ENCODE measurements at places on chromosomes 3 and 15.
A peak's percentile ranks its signal among the peaks of the same experiment; 100 is the strongest.

- no peak for DNase-seq
Observed at GRCh38 chr3:188397766-188398705, 244.1 kb downstream of the LPP start.

DNA sequence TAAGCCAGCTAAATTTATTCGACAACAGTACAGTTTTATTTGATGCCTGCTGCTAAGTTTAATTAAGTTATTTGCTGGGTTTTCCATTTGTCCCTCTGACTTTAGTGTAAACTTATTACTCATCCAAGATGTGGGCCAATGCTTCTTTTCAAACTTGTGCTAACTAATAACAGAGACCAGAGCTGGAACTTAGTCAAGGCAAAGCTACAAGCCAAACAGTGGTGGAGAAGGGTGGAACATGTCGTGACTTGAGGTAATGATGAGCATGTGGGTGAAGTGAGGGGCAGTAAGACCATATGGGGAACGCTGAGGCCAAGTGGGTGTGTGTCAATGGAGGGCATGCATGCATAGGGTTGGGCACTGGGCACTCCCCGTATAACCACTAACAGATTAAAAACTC is 63.9 kb downstream of the NMD3 start:
- no peak for DNase-seq

DNA sequence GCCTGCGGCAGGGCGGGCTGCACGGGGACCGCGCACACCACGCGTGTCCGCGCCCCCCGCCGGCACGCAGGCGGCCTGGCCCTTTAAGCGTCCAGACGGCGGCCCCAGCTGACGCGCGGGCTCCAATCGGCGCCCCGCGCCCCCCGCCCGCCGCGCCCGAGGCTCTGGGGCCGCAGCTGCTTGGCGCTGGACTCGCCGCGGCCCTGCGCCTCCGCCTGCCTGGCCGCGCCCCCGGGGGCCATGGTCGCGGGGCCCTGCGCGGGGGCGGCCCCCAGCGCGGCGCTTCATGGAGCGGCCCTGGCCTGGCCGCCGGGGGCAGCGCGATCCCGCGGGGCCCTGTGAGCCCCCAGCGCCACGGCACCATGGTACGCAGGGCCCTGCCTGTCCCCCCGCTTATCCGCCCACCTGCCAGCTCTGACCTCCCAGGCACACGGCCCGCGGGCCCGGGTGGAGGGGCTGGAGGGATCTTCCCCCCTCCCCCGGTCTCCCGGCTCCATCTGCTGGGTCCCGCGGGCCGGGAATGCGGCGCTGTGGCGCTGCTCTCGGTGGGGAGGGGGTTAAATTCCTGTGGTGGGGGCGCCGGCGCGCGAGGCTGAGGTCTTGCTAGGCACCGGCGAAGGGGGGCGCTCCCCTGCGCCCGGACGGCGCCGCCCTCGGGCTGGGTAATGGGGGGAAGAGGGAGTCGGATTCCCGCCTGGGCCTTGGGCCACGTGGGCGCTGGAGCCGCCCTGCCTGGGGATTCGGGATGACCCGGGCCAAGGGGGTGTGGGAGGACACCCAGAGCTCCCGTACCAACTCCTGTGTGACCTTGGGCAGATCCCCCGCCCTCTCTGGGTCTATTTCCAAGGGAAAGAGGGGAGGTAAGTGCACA is 1.1 kb downstream of the ZBTB47 start:
- DNase-seq: no peak

- no peak for DNase-seq
Observed at GRCh38 chr3:138877226-138877625, 42.5 kb upstream of the PIK3CB start.

DNA sequence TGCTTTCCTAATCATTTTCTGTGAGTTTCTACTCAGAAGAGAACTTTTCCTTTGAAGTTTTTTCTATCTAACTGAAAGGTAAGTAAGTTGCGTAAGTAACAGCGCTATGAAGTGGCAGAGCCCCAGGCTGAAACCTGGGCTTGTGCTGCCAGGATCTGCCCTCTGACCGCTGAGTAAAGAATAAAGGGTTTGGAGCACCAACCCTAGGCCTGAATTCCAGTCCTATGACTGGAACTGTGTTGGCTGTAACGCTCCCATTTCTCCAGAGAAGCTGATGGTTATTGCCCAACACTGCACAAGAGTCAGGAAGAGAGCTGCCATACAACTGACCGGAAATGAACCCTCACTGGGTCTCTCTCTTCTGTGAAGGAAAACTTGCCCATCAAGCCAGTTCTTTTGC is 87.0 kb downstream of the FOXB1 start:
- DNase-seq: no peak

DNA sequence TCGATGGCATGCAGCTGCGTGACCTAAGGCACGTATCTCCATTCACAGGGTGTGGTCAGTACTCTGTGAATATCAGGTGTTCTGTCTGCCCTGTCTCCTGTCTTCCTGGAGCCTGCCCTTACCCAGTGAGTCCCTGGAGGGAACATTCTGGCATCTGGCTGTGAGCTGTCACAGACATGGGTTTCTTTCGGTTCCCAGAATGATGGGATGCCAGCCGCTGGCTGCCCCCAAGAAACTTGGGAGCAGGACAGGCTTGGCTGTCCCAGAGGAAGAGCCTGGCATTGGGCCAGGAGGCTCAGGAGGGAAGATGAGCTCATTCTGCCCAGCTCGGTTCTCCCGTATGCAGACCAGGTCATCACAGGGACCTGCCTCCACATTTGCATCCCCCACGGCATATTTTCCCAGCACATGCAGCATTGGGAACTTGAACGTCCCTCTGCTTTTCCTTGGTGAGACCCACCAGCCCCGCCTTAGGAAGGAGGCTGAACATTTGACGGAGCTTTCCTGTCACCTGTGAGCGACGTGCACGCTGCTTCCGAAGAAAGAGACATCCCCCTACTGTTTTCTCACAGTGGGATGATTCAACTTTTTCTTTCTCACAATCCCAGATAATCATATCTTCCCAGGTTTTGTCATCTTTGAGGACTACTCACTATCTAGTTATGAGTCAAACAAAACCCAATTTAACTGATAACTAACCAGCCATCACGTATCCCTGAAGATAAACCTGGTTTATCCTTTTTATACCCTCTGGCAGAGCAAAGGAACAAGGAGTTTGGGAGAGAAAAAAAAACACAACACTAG is 22.0 kb upstream of the PGPEP1L start:
- DNase-seq: no peak

DNA sequence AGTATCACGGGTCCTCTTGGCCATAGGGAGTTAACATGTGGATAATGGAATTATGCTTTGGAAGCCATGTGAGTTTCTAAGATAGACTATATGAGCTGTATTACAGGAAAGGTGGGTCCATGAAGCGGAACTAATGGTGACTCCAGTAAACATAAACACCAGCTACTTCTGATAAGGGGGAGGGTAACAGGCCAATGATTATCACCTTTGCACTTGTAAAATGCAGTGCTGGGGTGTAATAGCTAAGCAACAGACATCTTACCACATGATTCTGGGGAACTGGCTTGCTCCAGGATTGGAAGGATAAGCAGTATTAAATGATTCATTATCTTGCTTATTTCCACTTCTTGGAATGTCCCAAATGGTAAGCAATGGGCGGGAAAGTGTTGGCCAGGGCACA is 61.4 kb upstream of the CD47 start:
- no peak for DNase-seq

DNA sequence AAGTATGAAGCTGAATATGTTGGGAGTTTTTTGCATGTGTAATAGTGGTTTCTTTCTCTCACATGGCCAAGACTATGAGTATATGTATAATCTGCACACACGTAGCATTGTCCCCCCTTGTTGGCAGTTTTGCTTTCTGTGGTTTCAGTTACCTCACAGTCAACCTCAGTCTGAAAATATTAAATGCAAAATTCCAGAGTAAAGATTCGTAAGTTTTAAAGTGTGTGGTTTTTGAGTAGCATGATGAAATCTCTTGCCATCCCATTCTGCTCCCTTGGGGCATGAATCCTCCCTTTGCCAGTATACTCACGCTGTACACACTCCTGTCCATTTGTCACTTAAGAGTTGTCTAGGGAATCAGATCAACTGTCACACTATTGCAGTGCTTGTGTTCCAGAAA is 742.0 kb upstream of the CCDC54 start:
- no peak for DNase-seq

- no peak for DNase-seq
Observed at GRCh38 chr15:70262591-70263274, 165.0 kb upstream of the TLE3 start.

- DNase-seq: no peak
Observed at GRCh38 chr3:170889132-170889531, 19.1 kb upstream of the RPL22L1 start.

GRCh38 chr3:181692311-181693145 is 19.2 kb upstream of the SOX2 start:
- no peak for DNase-seq

- DNase-seq: no peak
Observed at GRCh38 chr3:76827701-76828226, 212.1 kb upstream of the ROBO2 start.

- peak; percentile 79 for DNase-seq
Observed at GRCh38 chr15:100768501-100768931, 111.1 kb upstream of the ALDH1A3 start.

DNA sequence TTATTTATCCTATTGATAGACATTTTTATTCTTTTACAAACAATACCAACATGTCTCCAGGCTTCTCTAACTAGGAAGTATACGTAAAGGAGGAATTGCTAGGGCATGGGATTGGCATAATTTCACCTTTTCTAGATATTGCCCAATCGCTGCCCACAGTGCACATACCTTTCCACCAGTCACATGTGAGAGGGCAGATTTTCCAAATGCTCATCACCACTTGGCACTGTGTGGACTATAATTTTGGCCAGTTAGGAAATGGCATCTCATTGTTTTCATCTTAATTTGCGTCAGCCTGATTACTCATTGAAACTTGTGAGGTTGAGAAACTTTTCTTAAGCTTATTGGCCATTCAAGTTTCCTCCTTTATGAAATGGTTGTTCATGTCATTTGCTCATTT is 57.4 kb upstream of the POLR2M start:
- DNase-seq: peak; percentile 17

DNA sequence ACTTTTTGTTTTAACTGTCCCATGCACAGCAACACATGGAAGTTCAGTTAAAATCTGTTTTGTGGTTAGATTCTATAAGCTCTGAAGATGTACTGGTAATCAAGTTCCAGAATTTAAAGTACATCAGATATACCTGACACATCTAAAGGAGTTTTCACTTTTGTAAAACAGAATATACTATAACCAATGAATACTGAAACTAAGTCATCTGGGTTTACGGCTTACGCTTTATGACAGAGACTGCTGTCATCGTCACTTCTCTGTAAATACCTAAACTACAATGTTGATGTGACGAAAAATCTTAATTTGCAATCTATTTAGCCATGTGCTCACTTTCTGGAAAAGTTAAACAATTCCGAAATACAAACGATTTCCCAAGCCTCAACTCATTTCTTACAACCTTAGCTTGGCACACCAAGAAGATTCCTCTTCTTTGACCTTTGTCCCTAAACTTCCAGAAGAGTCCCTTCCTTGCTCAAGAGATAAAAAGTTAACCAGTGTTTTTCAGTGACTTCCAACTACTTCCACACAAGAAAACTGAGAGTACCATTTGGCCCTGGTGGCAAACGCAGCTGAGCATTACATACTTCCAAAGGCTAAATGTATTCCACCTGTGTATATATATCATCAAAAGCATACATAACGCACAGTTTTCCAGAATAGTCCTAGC is 56.8 kb upstream of the NEK10 start:
- DNase-seq: no peak

DNA sequence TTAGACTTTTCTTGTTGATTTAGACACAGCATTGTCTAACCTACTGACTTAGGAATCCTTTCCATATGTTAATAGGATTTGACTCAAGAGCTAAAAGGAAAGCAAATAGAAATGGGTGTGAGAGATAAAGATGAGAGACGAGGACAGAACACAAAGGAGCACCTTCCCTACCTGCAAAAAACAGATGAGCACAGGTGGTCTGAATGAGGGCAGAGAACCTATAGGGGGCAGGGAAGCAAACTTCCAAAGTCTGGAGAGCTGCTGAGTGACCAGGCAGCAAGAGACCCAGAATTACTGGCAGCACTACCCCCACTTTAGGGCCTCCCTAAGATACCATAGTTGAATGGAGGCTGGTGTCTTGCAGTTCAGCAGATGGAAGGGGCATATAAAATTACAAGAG is 98.1 kb upstream of the CTNNB1 start:
- no peak for DNase-seq

GRCh38 chr15:33026614-33027013 is 167.9 kb downstream of the FMN1 start:
- no peak for DNase-seq

GRCh38 chr15:38065721-38066345 is 131.4 kb downstream of the TMCO5A start:
- DNase-seq: no peak

GRCh38 chr3:52506266-52506966 is 11.3 kb downstream of the STAB1 start:
- DNase-seq: no peak

- no peak for DNase-seq
Observed at GRCh38 chr3:139353920-139354556, 10.2 kb downstream of the MRPS22 start.

GRCh38 chr3:94258851-94259250 is 196.0 kb downstream of the NSUN3 start:
- no peak for DNase-seq

- no peak for DNase-seq
Observed at GRCh38 chr15:89408372-89409183, 74.0 kb upstream of the POLG start.

GRCh38 chr3:69011096-69011730 is 2.3 kb downstream of the EOGT start:
- no peak for DNase-seq

DNA sequence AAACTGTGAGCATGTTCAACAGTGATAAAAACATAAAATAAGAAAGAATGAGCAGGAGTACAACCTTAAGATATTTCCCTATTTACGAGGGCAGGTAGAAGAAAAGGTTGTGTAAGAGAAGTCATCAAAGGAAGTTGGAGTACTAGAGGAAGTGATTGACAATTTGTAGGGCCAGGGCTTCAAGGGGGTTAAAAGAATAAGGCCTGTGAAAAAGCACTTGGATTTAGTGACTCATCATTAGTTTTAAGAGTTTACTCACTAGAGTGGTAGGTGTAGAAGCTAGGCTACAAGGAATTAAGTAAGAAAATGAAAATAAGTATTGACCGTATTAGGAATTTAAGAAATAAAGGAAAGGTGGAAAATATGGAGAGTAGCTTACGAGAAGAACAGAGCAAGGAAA is 23.6 kb downstream of the KCNMB3 start:
- no peak for DNase-seq

DNA sequence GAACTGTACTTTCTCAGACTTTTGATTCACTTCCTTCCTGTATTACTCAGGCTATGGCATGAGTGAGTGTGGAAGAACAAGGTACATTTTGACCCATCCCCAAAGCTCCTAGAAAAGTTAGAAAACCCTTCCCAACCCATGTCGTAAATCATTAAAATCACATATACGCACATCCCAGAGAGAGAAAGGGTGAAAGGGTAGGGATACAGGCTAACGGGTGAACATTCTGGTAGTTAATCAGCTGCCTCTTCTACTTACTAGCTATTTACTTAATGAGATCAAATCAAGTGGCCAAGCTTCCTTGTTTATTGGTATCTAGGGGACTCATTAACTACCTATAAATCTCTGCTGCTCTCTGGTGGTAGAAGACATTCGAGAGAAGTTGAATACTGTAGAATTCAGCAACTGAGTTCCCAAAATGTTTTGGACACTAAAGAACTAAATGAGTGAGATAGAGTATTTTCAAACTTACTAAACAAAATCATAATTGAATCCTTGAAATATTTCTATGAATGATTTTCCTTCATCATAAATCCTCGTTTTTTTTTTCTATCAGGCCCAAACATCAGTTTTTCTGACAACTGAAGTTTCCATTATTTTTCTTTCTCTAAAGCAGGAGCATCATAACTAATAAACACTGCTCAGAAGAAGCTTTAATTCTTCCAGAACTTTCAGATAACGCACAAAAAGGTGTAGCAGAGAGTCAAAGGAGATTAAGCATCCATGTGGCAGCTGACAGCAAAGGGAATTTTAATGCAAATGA is 124.2 kb downstream of the IMPG2 start:
- DNase-seq: peak; percentile 55

Data from esophagus muscularis mucosa (tissue), 4 donors.